ENCODE measurements at places on chromosomes 12 and 14.

DNA sequence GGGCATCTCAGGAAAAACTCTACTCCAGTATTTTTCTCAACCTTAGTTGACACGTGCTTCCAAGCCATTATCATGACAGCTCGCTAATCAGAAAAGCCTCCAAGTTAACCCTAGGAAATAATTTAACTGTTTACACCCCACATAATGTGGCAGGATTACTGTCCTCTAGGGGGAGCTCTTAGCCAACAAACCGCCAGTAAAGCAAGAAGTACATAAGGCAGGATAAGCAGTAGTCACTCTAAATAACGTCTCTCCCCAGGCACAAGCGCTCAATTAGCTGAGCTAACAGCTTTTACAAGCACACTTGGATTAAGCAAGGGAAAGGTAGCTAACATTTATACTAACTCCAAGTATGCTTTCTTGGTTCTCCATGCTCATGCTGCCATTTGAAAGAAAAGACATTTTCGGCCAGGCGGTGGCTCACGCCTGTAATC lies 22.8 kb downstream of the APOBEC1 start:
- DNase-seq = peak; percentile 58
- H3K27ac ChIP-seq = no peak overlapping the region
- H3K27me3 ChIP-seq = no peaks in the 10 kb centered on the region
- H3K36me3 ChIP-seq = no peaks in the 10 kb centered on the region
- H3K4me1 ChIP-seq = no peaks in the 10 kb centered on the region

- H3K27ac ChIP-seq = no peak overlapping the region
- H3K4me3 ChIP-seq = no peak overlapping the region
- H3K4me1 ChIP-seq = peaks cover 12% of the 10 kb centered on the region
- H3K36me3 ChIP-seq = no peaks in the 10 kb centered on the region
Observed at GRCh38 chr12:1934831-1935230, 16.4 kb upstream of the CACNA2D4 start.

DNA sequence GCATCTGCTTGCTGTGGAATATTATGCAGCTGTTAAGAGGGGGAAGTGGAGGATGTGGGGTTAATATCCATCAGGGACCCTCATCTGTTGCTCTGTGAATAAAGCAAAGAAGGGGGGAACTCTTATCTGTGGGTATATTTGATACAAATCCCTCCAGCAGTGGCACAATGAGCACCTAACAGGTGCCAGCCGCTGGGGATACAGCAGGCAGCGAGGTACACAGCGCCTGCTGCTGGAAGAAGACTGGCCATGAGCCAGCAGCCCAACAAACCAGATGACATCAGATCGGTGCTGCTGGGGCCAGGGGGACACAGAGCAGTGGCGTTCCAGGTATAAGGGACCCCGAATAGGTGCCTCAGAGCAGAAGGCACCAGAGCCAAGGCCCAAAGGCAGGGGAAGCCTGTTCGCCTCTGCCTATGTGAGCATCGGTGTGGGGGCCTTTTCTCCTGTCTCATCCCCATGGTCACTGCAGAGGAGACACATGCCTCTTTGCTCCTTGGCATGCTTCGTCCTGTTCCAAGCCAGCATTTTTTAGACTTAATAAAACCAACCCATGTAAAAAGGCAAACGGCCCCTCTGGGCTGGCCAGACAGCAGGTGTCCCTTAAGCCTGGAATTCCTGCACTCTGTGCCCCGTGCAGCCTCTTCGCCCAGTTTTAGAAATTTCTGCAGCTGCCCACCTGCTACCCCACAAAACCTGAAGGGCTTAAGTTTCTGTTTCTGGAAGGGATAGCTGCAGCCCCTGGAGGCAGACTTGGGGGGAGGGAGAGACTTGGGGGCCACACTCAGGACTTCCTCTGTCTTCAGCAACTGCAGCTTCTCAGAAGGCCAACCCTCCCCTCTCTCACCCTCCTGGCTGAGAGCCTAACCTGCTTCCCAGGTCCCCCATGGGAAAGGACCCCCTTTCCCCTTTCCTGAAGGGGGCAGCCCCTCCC lies 1.6 kb upstream of the CKB start:
- H3K27me3 ChIP-seq = no peaks in the 10 kb centered on the region
- no peak overlapping the region for H3K27ac ChIP-seq
- H3K36me3 ChIP-seq = peaks cover 12% of the 10 kb centered on the region
- H3K4me3 ChIP-seq = no peak overlapping the region

DNA sequence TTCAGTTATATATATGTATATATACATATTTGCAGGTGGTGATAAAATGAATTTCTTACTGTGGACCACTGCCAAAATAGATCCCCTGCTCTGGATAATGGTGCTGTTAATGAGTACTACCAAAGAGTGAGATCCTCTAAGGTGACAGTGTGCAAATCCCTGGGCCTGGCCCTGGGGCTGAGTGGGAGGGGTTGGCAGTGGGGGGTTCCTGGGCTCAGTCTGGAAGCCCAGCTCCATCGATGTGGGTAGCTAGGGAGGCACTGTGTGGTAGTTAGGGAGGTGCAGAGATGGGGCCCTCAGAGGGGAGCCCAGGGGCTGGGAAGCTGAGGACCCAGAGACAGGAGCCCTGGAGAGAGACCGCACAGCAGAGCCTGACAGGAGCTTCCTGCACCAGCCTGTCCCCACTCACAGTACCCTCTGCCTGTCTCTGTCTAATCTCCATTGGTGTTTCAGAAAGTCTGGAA lies 9.1 kb downstream of the KRT8 start:
- DNase-seq = no peak
- H3K27me3 ChIP-seq = no peaks in the 10 kb centered on the region
- no peak overlapping the region for H3K4me3 ChIP-seq
- H3K36me3 ChIP-seq = no peaks in the 10 kb centered on the region

DNA sequence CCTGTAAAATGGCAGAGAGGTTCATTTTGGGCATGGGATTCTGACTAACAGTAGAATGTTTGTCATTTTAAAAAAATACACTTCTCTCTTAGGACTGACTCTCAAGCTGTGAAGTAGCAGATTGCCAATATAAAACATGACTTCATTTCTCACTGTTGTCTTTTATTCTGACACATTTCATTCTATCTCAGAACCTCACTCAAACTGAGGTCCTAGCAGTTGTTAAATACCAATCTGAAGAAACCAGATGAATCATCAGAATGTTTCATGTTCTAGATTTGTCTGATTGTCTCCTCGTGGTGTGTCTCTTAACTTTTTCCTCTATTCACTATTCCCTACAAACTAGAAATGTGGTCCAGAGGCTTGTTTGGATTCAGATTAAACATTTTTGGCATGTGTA lies 276.5 kb upstream of the NPAS3 start:
- no peak overlapping the region for H3K4me3 ChIP-seq
- H3K27ac ChIP-seq = no peak overlapping the region
- no peaks in the 10 kb centered on the region for H3K36me3 ChIP-seq
- no peak for DNase-seq
- no peaks in the 10 kb centered on the region for H3K27me3 ChIP-seq
- peaks cover 22% of the 10 kb centered on the region for H3K4me1 ChIP-seq

DNA sequence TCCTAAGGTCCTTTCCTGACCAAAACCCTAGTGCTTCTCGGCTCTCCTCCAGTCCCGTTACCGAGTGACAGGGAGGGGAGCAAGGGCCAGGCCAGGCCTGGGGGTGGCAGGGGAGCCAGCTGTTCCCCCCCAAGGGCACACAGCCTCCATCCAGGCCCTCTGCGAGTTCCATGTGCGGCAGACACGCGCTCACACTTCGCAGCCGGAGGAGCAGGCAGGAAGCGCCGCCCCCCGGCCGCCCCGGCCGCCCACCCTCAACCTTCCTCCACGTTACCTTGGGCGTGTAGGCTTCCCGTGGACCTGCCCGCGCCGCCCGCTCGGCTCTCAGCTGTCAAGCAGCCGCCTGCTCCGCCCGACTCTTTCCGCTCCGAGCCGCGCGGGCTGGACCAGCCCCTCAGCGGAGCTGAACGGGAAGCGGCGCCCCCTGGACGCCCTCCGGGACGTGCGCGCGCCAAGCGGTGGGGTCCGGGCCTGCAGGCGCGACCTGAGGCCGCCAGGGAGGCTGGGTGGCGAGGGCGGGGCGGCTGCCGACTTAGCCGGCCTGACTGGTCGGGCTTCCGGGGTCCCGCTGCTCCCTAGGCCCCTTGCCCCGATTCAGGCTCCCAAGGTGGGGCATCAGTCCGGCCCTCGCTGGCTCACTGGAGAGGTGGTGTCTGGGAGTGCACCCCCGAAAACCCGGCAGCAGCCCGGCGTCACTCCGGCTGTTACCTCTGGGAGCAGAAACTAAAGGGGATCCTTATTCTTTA lies at the start of gene CRACR2A:
Gene CRACR2A, minus strand, starts transcription at position 369 of the 746 bp plus-strand sequence. CDS start 56,110 bp downstream, outside the sequence.
- H3K4me1 ChIP-seq = no peaks in the 10 kb centered on the region
- H3K4me3 ChIP-seq = no peak within 1 kb of the TSS
- H3K27me3 ChIP-seq = peaks cover 51% of the 10 kb centered on the region
- no peaks in the 10 kb centered on the region for H3K36me3 ChIP-seq
- H3K27ac ChIP-seq = no peak within 1 kb of the TSS

GRCh38 chr12:1705774-1706631 lies 15.1 kb downstream of the ADIPOR2 start:
- H3K4me1 ChIP-seq = peaks cover 17% of the 10 kb centered on the region
- no peak for DNase-seq
- no peaks in the 10 kb centered on the region for H3K27me3 ChIP-seq
- no peak overlapping the region for H3K27ac ChIP-seq
- H3K4me3 ChIP-seq = no peak overlapping the region

DNA sequence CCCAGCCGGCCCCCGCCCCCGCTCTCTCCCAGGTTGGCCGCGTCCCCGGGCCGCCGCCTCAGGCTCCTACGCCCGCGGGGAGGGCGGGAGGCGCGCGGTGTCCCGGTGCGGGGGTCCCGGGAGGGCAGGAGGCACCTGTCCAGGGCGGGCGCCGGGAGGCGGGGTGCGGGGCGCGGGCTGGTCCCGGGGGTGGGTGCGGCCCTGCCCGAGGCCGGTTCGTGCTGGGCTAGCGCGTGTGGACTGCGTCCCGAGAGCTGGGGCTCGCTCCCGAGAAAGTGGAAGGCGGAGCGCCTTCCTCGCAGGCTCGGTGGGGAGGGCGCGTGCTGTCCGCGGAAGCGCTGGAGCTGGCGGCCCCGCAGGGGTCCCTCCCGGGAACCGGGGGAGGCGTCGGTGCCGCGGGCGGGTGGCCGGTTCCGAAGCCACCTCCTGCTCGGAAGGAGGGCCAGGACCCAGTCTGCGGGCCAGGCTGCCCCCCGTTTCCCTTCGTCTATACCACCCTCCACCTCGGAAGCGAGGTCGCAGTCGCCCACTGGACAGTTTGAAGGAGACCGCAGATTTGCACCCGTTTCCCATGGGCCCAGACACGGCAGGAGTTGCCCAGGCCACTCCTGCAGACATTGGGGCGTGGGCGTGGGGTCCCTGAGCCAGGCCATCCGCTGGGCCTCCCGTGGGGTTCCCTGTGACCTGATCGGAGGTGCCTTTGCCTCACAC lies 636 bp downstream of the ZFYVE21 start:
- H3K27ac ChIP-seq = peak overlapping the region; percentile 96
- peak overlapping the region; percentile 79 for H3K4me3 ChIP-seq
- no peaks in the 10 kb centered on the region for H3K27me3 ChIP-seq
- DNase-seq = no peak
- H3K36me3 ChIP-seq = peaks cover 5% of the 10 kb centered on the region

- H3K36me3 ChIP-seq = no peaks in the 10 kb centered on the region
- no peak overlapping the region for H3K4me3 ChIP-seq
- no peaks in the 10 kb centered on the region for H3K27me3 ChIP-seq
- peaks cover 3% of the 10 kb centered on the region for H3K4me1 ChIP-seq
- no peak overlapping the region for H3K27ac ChIP-seq
Observed at GRCh38 chr12:26825459-26826016, 7.5 kb downstream of the ITPR2 start.

DNA sequence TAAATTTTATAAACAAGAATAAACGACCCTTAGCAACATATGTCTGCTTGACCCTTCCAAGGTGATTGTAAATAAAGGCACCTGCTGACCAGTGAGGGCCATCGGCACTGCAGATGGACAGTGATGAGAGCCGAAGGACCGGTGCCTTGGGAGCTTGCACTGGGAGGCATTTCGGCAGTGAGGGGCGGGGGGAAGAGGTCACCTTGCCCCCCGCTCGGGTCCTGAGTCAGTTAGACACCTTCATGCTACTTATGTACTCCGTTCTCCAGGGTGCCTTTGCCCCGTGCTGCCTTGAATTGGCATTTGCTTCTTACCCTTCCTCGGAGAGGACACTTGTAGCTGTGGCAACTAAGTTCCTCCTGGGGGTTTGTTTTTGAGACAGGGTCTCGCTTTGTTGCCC lies 23.0 kb downstream of the MMAB start:
- no peak overlapping the region for H3K4me3 ChIP-seq
- H3K4me1 ChIP-seq = no peaks in the 10 kb centered on the region
- DNase-seq = no peak
- no peaks in the 10 kb centered on the region for H3K36me3 ChIP-seq

- no peaks in the 10 kb centered on the region for H3K36me3 ChIP-seq
- H3K4me1 ChIP-seq = peaks cover 21% of the 10 kb centered on the region
- DNase-seq = no peak
- H3K27ac ChIP-seq = peak overlapping the region; percentile 43
- peaks cover 15% of the 10 kb centered on the region for H3K27me3 ChIP-seq
- H3K4me3 ChIP-seq = peak overlapping the region; percentile 78
Observed at GRCh38 chr14:26597071-26597588, 703 bp downstream of the NOVA1 start.

- DNase-seq = peak; percentile 95
- H3K36me3 ChIP-seq = peaks cover 9% of the 10 kb centered on the region
- peak overlapping the region; percentile 99 for H3K27ac ChIP-seq
- H3K4me1 ChIP-seq = no peaks in the 10 kb centered on the region
- H3K27me3 ChIP-seq = no peaks in the 10 kb centered on the region
Observed at GRCh38 chr12:113184900-113185179, 438 bp downstream of the DDX54 start.

DNA sequence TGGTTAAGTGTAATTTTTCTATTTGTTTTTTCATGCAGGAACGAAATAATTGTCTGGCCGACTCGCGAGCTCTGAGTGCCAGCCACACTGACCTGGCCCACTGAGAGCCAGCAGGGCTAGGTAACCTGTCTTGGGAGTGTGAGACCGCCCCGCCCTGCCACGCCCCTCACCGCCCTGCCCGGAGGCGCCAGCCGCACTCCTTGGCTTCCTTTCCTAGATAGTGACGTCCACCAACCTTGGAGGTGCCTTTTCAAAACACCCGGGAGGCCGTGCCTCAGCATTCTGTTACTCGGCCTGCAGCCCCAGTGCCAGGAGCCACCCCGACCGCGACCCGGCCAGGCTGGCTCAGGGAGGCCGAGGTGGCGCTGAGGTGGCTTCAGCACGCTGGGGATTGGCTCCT lies 21.7 kb downstream of the XRCC3 start:
- H3K4me1 ChIP-seq = peaks cover 26% of the 10 kb centered on the region
- DNase-seq = no peak
- no peak overlapping the region for H3K27ac ChIP-seq
- H3K36me3 ChIP-seq = peaks cover 40% of the 10 kb centered on the region

DNA sequence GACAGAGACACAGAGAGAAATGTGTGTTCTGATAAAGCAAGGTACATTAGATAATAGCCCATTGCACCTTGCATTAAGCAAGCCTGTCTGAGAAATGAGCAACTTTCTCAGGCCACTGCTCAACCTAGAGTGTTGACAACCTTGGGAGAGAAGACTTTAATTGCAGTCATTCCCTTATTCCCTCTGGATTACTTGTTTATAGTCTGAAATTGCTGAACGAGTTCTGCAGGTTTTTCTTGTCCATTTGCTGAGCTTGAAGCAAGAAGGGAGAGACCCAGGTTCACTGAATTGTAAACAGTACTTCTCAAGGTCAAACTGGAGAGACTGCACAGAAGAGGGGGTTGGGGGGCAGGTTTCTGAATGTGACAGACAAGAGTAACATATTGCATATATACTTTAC lies 159.4 kb upstream of the PLEKHG7 start:
- peaks cover 10% of the 10 kb centered on the region for H3K4me1 ChIP-seq
- H3K36me3 ChIP-seq = no peaks in the 10 kb centered on the region
- no peak overlapping the region for H3K27ac ChIP-seq
- H3K27me3 ChIP-seq = no peaks in the 10 kb centered on the region

Data from A673 (cell line).